Astrocyte (in vitro differentiated cells and primary cell): ENCODE measurements at places on chromosomes 11 and 22.
A peak's percentile ranks its signal among the peaks of the same experiment; 100 is the strongest.

DNA sequence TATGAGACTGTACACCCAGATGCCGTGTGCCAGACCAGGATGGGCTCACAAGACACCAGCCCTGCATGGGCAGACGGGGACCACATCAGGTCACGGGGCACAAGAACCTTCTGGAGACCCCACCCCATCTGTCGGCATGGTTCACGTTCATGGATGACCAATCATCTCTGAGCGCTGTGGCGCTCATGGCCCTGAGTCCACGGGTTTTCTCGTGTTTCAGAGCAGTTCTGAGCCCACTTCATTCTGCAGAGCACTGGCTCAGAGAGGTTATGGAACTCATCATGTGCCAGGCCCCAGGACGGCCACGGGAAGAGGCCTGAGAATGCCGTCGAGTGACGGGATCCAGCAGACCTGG is 63.0 kb upstream of the PPARA start:
- DNase-seq = no peak

GRCh38 chr11:134358165-134358855 is 26.5 kb downstream of the GLB1L2 start:
- no peak for DNase-seq

- no peak for DNase-seq
These were observed 20.5 kb upstream of the TEAD1 start for GRCh38 chr11:12653729-12654128.

- DNase-seq = peak; percentile 37
These were observed 11.9 kb downstream of the CHRM1 start for GRCh38 chr11:62909107-62909894.

DNA sequence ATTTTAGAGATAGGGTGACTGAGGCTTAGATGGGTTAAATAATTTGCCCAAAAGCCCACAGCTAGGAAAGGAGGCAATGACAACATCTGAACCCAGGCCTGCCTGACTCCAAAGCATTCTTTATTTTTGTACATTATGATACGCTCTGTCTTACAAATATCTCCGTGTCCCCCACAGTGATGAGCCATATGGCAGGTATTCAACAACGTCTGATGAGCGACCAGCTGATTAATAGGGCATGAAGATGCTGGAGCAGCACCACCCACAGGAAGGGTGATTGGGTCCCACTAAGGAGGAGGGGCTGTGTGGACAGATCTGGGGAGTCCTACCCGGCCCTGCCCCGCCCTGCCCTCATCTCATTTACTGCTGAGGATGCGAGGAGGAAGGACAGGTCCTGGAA is 380.6 kb downstream of the CADM1 start:
- DNase-seq = no peak

GRCh38 chr11:79193663-79194310 is 247.0 kb downstream of the TENM4 start:
- DNase-seq = no peak

- no peak for DNase-seq
These were observed 207.6 kb downstream of the MIAT start for GRCh38 chr22:26865021-26865420.

DNA sequence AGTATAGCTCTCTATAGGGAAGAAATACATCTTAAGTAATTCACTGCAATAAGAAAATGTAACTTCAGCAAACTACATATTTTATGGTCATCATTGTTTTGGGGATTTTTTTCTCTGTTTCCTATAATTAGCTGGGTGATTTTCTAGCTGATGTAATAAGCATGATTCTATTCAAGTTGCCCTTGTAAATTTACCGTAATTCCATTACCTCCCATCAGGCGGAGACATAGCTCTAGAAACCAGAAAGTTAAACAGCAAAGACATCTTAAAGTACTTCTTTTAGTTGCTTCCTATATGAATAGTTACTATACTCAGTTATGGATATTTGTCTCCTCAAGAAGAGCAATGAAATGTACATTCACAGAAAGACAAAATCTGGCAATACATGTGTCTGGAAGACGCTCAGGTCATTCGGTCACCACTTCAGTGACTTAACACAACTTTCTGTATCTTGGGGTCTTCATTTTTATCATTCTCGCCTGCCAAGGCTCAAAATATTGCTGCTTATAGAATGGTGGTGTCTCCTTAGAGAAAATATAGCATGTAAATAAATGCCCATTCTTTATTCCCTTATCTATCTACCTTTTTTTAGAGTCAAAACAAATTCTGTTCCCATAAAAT is 239.9 kb upstream of the ZC3H12C start:
- DNase-seq = peak; percentile 63

DNA sequence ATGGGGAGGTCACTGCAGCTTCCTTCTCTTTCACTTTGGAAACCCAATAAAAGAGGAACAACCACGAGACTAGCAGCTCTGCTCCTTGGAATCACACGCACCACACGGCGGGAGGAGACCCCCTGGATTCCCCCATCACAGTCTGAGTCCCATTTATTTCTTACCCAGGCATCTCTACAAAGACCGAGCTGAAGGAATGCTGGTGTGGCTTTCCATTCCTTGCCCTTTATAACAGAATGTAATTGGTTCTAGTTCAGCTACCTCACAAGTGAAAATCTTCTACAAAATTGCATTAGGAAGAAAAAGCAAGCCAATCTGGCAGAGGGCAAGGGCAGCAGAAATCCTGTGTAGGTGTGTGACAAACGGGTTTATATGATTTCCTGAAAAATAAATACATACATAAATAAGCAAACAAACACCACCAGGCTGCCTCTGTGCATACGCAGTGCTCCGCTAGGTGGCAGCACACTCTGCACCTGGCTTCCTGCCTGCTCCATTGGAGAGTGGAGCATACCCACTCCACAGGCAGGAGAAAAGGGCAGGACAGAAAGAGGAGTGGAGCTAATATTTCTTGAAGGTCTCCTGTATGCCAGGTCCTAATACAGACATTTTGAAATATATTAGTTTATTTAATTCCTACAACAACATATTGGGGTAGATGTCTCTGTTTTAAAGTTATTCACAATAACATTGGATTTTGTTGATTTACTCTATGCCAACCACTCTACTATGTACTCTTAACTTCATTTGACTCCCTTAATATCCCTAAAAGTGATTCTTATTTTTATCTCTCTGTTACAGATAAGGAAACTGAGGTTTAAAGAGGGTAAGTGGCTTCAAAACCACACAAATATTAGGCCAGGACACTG is 673.1 kb downstream of the KCNA4 start:
- no peak for DNase-seq

DNA sequence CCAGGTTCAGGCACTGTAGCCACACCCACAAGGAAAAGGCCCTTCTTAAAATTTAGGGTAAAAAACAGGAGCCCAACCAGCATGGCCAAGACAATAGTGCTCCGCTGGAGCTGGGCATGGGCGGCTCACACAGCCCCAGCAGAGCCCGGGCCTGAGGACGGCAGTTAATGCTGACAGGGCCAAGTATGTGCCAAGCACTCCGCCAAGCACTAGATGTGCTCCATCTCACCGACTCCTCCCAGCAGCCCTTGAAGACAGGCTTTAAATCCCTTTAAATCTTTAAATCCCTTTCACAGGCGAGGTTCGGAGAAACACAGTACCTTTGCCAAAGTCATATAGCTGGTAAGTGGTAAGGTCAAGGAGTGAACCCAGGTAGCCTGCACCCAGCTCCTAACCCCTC is 4.8 kb downstream of the ARFGAP2 start:
- DNase-seq = no peak

- DNase-seq = peak; percentile 90
These were observed 88.9 kb downstream of the KCNQ1 start for GRCh38 chr11:2533587-2534133.
